ENCODE measurements at places on chromosomes 12 and 14. TPM values are rescaled to one million over a fixed set of nuclear protein-coding genes. Genes with fewer than 3 reads are reported as not detected.

The CNTN1 gene
- 4.0 TPM for polyA plus RNA-seq

DNA sequence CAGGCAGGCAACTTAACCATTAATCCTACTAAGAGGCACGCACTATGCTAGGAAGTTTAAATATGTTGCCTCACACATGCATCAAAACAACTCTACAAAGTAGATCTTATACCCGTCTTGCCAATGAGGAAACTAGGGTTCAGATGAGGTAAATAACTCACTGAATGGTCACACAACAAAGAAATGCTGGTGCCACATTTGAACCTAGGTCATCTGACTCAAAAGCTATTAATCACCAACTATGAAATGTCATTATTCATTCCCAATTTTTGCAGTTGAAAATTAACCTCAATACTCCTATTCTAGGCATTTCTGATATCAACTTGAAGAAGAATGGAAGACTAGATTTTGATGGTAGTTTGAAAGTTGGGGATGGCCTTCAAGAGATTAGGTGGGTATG, 2.8 kb upstream of the PYROXD1 start:
- H3K4me1 ChIP-seq = no peaks in the 10 kb centered on the region
- no peak overlapping the region for H3K4me3 ChIP-seq
- H3K36me3 ChIP-seq = no peaks in the 10 kb centered on the region
- DNase-seq = no peak
- H3K27me3 ChIP-seq = no peaks in the 10 kb centered on the region

GRCh38 chr12:39341179-39341578, 101.7 kb downstream of the KIF21A start:
- DNase-seq = no peak
- H3K27ac ChIP-seq = no peak overlapping the region
- H3K4me3 ChIP-seq = no peak overlapping the region
- H3K36me3 ChIP-seq = no peaks in the 10 kb centered on the region
- H3K4me1 ChIP-seq = no peaks in the 10 kb centered on the region

GRCh38 chr12:65074932-65075331, 46.2 kb downstream of the WIF1 start:
- no peak for DNase-seq
- H3K4me3 ChIP-seq = no peak overlapping the region
- no peaks in the 10 kb centered on the region for H3K4me1 ChIP-seq
- H3K27me3 ChIP-seq = no peaks in the 10 kb centered on the region

DNA sequence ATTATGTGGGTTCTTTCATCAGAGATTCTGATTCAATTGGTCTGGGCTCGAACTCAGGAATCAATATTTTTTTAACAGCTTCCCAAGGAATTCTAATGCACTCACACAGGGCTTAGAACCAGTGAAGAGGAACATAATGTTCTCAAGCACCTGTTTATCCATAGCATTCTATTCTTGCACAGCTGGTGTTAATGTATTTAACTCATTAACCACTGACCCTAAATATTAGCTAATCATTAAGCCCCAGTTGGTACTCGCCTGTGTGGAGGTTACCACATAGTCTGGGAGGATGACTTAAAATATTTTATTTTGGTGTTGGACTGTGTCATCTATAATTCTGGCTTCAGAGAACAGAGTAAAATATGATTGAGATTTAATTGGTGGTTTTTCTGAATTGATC, 45.3 kb downstream of the LRP6 start:
- no peak for DNase-seq
- H3K27me3 ChIP-seq = no peaks in the 10 kb centered on the region
- peaks cover 2% of the 10 kb centered on the region for H3K4me1 ChIP-seq
- no peak overlapping the region for H3K4me3 ChIP-seq
- H3K27ac ChIP-seq = no peak overlapping the region

DNA sequence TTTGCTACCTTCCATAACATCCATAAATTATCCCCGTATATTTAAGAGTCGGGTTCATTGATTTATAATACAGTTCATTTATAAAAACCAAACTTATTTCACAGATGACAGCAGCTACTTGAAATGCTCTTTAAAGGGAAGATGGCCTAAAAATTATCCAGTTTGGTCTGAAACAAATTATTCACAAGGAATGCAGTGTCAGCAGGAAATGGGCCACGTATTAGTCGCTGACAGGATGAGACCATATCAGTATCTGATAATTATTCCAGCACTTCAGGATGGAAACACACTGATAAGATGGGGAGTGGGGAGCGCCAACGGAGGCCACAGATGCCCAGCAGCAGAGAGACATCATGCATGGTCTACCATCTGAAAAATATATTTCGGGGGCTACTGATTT, 60.5 kb upstream of the TMEM132D start:
- no peaks in the 10 kb centered on the region for H3K27me3 ChIP-seq
- no peak overlapping the region for H3K4me3 ChIP-seq
- no peak overlapping the region for H3K27ac ChIP-seq
- no peak for DNase-seq
- H3K4me1 ChIP-seq = no peaks in the 10 kb centered on the region

Measured in H1 (cell line).